GM19239 (cell line): ENCODE measurements at places on chromosomes 12 and 14.
A peak's percentile ranks its signal among the peaks of the same experiment; 100 is the strongest.

GRCh38 chr12:91043408-91043807 lies 14.4 kb downstream of the KERA start:
- no peak for DNase-seq

- no peak for DNase-seq
These were observed 46.0 kb downstream of the DGLUCY start for GRCh38 chr14:91159906-91160305.

GRCh38 chr12:124747426-124748161 lies 116.1 kb downstream of the SCARB1 start:
- no peak for DNase-seq

DNA sequence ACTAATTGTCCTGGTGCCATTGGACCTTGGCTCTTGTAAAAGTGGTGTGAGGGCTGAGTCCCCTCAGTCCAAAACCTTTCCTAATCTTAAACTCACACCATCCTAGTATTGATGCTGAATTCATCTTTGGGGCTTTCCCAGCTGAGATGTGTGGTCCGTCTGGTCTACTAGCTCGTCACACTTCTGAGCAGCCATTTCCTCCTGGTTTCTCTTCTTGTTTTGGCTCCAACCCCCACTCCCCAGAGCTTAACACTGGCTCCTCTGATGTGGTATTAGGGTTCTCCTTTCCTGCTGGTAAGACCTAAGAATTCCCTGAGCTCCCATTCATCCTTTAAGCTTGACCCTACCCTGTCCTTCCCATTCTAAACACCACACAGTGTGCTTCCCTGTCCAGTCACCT lies 900.6 kb downstream of the VRK1 start:
- DNase-seq, result no peak

DNA sequence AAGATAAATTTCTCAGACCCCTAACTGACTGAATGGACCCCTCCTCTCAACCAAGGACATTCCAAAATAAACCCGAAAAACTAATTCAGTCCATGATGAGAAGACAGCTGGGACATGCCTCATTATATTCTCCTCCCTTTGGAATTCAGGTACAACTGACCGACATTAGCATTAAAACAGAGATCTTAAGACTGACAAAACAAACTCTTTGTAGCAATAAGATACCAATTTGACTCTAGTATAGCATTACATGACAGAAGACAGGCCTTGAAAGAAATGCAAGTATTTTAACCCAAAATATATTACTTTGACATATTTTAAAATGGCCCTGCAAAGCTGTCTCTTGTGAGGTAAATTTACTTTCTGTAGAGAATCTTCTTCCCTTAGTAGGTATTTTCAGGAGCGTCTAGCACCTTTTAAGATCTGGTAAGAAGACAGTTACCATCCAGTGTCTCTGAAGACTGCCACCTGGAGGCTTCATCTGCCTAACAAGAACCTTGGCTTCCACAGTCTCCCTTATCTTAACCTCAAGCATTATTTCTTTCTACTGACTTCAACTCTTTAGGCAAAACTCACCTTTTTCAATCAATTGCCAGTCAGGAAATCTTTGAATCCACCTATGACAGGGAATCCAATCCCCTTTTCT lies 957.5 kb downstream of the SLC6A15 start:
- DNase-seq, result no peak

DNA sequence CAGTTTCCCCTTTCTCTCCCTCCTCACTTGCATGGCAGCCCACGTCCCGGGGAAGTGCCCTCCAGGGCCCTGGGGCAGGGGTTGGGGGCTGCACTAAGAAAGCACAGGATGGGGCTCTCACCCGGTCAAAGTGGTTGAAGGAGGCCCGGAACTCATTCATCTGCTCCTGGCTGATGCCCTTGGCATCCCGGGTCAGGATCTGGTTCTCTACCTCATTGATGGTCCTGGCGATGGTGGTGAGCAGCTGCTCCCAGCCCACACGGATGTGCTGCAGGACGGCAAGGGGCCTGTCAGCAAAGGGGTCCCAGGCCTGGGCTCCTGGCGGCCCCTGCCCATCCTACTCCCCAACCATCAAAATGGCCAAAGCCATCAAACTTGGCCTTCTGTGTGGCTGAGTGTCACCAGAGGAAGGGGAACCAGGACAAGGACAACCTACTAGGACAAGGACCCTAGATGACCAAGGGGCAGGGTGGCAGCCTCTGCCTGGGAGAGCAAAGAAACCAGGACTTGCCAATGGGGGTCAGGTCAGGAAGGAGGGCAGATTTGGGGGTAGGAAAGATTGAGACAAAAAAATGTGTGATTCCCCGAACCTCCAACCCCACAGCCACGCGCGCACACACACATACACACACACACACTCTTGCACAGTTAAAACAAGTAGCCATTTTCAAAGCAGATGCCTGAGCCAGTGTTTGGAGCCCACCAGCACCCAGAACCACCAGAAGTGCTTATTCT lies 87.1 kb upstream of the ZFP36L1 start:
- no peak for DNase-seq

- DNase-seq, result no peak
These were observed 1023.0 kb upstream of the ATXN7L3B start for GRCh38 chr12:73514672-73515071.

GRCh38 chr14:67515386-67516079 lies 17.6 kb upstream of the PLEKHH1 start:
- DNase-seq, result peak; percentile 53

- no peak for DNase-seq
These were observed 358.2 kb downstream of the DIO2 start for GRCh38 chr14:79852950-79853744.

DNA sequence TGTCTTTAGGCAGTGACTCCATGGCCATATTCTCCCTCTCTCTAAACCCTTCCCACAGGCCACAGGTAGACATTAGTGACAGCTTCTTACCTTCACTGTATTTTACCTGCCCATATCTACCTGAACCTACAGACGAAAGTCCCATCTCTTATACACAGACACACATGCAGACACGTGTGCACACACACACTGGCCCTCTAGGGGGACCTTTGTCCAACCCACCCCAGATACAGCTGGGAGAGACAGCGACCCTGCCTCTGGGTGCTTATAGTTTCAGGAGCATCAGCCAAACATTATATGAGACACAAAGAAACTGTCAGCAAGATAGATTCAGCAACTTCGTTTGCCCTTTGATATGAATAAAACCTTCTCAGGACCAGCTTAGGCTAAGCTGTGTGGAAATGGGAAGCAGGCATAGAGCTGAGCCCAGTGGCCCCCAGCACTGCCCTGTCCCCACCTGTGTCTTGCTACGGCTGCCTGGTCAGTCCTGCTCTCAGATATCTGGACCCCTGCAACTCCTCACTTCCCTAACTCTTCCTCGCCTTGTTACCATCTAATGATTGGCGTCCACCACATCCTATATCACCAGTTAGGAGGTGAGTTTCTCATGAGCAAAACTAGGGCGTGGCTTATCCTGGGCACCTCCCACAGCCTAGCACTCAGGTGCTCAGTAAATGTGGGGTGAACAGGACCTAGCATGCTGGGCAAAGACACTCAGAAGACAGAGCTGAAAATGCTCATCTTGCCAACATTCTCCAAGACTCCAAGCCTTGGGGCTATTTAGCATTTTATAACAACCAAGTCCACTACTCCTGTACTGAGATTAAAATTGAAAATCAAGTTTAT lies 12.0 kb upstream of the CD9 start:
- no peak for DNase-seq

DNA sequence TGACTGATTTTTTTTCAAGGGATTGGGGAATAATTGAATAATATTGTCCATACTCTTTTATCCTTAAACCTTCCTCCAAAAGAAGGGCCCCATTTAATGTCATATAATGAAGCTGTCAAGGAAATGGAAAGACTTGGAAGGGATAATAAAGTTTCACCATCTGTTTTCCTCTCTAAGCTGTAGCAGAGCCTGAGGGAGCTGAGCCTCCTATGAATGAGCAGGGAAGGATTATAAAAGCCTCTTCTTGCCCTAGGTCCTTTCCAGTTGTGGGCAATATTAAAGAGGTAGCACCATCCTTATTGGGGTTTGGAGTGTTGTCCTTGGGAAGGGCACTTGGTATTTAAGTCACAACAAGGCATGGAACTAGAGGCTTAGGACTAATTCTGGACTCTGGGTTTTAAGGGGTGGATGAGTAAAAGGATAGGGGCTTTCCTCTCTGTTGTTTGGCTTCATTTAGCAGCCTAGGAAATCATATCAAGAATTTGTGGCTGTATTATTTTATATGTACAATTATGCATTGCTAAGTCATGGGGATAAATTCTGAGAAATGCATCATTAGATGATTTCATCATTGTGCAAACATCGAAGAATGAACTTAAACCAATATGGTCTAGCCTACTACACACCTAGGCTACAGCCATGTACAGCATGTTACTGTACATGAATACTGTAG lies 408.5 kb upstream of the DCN start:
- DNase-seq, result no peak

GRCh38 chr12:111181143-111181726 lies 187.7 kb downstream of the PHETA1 start:
- DNase-seq, result no peak

DNA sequence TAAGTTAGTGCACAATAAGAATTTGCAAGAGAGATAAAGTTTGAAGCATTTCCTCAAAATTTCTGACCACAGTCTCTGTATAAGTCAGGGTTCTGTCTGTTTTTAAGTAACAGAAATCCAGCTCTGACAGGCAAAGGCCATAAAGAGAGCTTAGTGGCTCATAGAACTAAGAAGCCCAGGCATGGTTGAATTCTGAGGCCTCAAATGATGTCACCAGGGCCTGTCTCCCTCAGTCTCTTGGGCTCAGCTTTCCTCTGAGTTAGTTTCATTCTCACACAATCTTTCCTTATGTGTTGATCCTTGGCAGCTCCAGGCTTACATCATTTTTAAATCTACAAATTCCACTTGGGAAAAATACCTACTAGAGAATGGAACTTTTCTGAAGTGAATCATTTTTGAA lies 173.4 kb upstream of the ATP2B1 start:
- DNase-seq, result no peak

DNA sequence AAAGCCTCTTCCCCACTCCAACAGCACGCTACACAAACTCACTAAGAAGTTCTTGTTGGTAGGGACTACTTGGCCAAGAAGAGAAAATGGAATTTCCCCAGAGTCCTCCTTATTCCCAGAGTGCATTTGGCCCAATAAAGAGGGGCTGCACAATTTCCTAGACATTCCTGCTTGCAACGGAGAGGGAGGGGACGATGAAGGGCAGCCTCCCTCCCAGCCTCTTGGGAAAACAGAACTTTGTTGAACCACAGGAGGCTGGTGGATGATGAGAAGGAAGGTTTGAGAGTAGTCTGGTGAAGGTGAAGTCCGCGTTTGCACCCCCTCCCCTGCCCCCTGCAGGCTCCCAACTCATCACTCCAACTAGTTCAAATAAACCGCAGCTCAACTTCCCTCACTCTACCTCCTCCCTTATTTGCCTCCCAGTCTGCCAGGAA lies 19.1 kb upstream of the TBX3 start:
- DNase-seq, result no peak

DNA sequence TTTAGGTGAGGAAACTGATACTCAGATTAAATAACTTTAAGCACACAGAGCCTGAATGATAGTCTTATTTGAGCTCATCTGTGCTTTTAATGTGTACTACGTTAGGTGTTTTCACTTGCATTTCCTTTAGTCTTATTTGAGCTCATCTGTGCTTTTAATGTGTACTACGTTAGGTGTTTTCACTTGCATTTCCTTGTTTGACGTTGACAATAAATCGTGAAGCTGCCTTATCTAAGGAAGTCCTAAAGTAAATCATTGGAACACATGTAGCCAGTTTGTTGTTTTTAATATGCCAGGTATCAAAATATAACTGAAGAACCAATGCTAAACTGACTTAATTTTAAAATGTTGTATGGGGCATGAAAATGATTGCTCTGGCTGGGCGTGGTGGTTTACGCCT lies 2.0 kb downstream of the RAP1B start:
- DNase-seq, result no peak
